GM12891 (cell line): ENCODE measurements at places on chromosomes 1 and 21.

DNA sequence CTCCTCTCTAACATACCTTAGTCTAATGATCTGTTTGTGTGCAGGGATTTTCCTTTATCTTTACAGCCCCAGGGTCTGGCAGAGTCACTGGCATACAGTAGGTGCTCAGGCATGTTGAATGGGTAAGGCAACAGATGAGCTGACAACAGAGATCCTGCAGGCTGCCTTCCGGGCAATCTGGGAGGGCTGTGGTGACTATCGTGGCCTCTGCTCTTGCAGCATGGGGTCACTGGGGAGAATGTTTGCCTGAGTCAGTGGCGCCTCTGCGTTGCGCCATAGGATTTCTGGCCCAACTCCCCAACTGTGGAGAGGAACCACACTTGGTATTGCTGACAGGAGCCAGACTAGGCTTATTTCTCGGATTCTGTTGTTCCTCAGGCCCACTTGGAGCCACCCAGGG is 93.8 kb downstream of the LAMC2 start:
- no peak for DNase-seq

DNA sequence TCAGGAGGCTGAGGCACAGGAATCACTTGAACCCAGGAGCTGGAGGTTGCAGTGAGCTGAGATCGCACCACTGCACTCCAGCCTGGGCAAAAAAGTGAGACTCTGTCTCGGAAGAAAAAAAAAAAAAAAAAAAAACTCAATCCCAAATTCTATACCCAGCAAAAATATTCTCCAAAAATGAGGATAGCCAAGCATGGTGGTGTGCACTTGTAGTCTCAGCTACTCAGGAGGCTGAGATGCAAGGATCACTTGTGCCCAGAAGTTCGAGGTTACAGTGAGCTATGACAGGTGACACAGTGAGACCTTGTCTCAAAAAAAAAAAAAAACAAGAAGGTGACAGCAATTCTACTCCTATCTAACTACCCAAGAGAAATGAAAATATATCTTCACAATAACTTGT is 6.4 kb downstream of the TMEM50B start:
- no peak for DNase-seq

- DNase-seq: no peak
Measured at GRCh38 chr1:76351655-76352054, 277.1 kb downstream of the ST6GALNAC3 start.

DNA sequence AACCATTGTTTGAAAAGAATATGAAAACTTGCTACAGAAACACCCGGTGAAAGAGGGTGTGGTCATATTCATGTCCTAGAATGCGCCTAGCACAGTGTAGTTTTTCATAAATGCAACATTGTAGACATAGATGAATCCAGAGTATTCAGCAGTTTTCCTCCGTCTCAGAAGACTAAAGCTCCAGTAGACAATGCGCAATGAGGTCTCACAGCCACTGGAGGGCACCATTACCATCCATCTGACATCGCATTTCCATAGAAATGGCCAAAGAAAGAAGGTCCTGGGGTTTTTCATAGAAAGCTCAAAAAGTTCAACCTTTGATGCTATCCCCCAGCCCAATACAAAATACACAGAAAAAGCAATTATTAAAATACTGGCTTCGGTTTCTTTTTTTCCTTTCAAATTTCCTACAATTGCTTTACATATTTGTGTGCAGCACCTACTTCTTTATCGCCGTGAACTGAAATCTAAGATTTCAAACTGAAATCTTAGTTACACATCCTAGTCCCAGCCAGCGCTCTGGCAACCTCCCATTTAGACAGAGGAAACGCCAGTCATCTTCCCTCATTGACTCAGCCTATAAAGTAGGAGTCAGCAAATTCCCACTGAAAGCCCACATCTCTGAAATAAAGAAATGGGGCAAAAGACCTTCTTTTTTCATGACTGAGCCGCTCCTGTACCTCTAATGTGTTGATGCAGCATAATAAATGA is 3.9 kb upstream of the CD58 start:
- DNase-seq: peak; percentile 43
